Posterior cingulate gyrus (tissue), 11 donors: ENCODE measurements at places on chromosomes 1 and 21.

GRCh38 chr1:94248956-94249688 lies 11.7 kb upstream of the ARHGAP29 start:
- no peak for DNase-seq

- DNase-seq, result no peak
These were observed 11.4 kb downstream of the DESI2 start for GRCh38 chr1:244664353-244664752.

DNA sequence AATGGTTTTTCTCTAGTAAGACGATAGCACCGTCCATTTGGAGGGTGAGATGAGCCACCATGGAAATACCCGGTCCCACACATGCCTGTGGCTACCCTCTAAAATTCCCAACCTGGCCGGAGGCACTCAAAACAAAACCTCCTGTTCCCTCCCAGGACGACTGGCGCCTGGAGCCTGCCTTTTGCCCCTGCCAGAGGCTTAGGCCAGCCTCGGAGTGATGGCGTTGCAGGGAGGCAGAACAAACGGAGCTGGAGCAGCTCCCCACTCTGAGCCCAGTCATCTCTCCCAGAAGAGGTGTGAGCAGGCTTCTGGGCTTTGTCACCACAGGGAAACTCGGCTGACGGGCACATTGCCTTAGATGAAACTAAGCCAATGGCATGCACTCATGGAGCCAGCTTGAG lies 213.7 kb upstream of the HOOK1 start:
- peak; percentile 10 for DNase-seq

DNA sequence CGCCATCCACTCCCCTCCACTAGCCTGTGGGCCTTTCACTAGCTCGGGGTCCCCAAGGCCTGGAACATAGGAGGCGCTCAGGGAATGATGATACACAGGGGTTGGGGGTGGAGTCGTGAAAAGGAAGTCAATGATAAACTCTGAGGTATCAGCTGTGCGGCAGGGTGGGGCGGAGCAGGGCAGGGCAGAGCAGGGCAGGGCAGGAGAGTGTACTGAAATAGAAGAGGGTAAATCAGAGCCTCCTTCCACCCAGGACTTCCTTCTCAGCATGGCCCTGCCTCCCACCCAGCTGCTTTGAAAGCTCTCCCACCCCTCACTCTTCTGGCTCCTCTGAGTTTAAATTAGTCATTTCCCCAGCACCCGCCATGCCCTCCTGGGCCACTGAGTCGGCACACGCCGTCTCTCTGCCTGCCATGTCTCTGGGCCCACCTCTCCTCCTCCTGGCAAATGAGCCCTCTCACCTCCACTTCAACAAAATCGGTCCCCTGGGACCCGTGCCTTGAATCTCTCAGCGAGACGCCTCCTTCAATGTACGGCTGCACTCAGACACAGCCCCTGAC lies 16.9 kb downstream of the CAPZB start:
- DNase-seq, result no peak

GRCh38 chr1:70906800-70907199 lies 140.8 kb downstream of the PTGER3 start:
- DNase-seq, result no peak

GRCh38 chr1:6918186-6918924 lies 133.1 kb downstream of the CAMTA1 start:
- DNase-seq, result no peak

DNA sequence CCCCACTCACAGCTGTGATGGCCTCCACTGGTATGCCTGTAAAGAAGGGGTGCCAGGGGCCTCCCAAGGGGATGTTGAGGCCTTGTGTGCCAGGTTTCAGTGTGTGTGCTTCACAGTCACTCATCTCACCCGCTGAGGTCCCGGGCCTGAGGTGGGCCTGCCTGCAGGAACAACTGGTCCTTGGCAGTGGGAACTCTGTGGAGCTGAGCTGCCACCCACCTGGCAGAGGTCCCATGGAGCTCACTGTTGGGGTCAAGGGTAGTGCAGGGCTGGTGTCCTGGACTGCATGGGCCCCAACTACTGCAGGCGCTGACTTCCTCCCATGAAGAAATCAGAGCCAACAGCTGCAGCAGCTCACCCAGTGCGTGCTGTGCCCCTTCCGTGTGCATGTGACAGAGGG lies 17.3 kb upstream of the ZNF678 start:
- peak; percentile 54 for DNase-seq

DNA sequence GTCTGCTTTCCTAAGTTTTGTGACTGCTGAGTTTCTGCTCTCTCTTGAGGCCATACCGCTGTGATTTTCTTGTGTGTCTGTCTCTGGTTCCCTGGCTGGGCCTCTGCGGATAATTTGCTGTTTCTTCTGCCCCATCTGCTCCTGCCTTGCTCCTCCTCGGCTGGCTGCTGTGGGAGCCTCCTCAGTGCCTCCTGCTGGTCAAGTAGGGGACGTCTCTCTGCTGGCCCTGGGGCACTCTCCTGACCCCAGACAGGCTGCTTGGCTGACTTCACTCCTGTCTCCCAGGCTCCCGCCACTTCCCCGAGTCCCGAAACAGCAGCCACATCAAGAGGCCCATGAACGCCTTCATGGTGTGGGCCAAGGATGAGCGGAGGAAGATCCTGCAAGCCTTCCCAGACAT lies 28.5 kb downstream of the ETNK2 start:
- DNase-seq, result no peak

GRCh38 chr1:109714661-109715372 lies 2.8 kb downstream of the GSTM5 start:
- DNase-seq, result no peak

- no peak for DNase-seq
These were observed 24.9 kb downstream of the UBE2U start for GRCh38 chr1:64228167-64228957.

GRCh38 chr1:92442351-92442750 lies 44.4 kb downstream of the GFI1 start:
- no peak for DNase-seq

DNA sequence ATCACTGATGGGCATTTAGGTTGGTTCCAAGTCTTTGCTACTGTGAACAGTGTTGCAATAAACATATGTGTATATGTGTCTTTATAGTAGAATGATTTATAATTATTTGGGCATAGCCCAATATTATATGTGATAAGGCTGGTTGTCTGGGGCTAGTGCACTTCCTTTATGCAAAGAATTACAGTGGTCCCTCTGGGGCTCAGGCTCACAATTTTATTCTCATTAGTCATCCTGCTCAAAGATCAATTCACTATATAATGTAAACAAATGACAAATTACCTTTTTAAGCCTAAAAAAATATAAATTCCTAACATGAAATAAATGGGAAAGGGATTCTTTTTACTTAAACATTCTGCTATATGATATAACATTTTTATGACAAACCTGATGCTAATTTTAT lies 5.0 kb downstream of the PLPPR4 start:
- no peak for DNase-seq

GRCh38 chr1:17045634-17046333 lies 8.0 kb downstream of the SDHB start:
- no peak for DNase-seq

GRCh38 chr1:23613191-23614031 lies 54.1 kb upstream of the ID3 start:
- no peak for DNase-seq

- DNase-seq, result no peak
These were observed 89.9 kb downstream of the FOXD2 start for GRCh38 chr1:47527653-47528272.

- DNase-seq, result no peak
These were observed 189.0 kb upstream of the FGGY start for GRCh38 chr1:59107916-59108315.

GRCh38 chr1:29642519-29642918 lies 406.2 kb downstream of the PTPRU start:
- DNase-seq, result no peak

- no peak for DNase-seq
These were observed 1.1 kb upstream of the ANKRD35 start for GRCh38 chr1:145886816-145887215.

DNA sequence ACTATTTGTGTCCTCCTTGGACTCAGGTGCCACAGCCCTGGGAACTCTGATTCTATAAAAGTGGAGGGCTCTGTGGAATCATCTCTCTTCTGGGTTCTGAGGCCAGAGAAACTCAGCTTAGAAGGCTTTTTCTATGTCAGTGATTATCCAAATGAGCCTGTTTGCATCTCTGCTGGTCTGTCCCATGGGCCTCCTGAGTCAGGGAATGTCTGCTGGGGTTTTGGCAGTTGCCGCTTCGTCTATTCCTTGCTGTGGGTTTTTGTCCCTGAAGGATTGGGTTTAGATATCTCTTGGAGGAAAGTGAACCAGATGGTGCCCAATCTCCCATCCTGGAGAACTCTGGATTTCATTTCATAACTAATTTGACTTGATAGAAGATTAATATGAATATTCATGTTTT lies 297.6 kb downstream of the HHAT start:
- DNase-seq, result no peak

GRCh38 chr1:12052008-12052573 lies 11.0 kb upstream of the TNFRSF8 start:
- DNase-seq, result peak; percentile 17

- DNase-seq, result no peak
These were observed 2247.0 kb downstream of the NCAM2 start for GRCh38 chr21:23245255-23245654.

DNA sequence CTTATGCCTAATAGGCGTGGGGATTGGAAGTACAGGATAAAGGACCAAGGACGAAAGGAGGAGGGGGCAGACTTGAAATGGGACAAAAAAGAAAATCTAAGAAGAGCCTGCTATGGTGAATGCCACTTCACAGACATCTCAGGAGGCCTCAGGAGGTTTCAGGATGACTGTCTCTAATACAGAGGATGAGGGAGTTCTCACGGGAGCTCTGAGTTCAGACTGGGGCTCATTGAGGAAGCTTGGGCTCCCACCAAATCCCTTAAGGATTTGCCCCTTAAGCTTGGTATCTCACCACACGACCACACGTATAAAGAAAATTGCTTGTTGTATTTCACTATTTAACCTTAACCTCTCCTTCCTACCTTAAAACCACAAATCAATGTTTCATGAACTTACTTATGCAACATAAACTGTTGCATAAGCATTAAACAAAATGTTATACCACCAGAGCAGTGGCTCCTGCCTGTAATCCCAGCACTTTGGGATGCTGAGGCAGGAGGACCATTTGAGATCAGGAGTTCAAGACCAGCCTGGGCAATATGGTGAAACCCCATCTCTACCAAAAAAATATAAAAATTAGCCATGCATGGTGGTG lies 12.4 kb downstream of the SLC30A1 start:
- DNase-seq, result no peak

GRCh38 chr1:32178380-32179192 lies 889 bp upstream of the TXLNA start:
- no peak for DNase-seq

DNA sequence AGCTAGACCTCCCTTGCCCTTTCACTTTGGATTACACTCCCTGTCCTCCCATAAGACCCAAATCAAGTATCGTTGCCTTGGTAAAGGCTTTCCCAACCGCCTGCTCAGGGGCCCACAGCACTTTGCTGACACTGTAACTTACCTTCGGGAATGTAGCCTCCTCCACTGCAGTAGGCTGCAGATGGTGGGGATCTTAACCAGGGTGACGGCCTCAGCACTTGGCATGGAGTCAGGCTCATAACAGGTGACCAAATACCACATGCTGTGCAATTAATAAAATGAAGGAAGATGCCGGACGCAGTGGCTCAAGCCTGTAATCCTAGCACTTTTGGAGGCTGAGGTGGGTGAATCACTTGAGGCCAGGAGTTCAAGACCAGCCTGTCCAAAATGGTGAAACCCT lies 88.7 kb upstream of the IRF2BP2 start:
- DNase-seq, result no peak

DNA sequence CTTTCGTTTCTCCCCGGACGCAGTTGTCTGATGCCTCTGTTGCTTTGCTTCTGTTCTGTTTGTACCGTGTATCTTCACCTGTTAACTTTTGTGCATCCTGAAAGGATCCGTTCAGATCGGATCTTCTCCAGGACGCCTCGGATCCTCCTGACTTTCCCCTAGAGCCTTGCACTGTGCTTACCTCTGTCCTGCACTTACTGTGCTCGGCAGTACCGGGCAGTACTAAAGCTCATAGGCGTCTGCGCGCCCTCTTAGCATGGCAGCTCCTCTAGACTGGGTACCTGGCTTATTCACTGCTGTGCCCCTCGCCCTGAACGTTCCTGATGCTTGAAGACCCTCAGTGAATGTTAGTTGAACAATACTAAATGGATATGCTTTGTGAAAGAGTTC lies 934 bp downstream of the SCP2 start:
- DNase-seq, result no peak

- DNase-seq, result no peak
These were observed 52.9 kb downstream of the KCNC4 start for GRCh38 chr1:110262846-110263631.

- no peak for DNase-seq
These were observed 6.0 kb downstream of the IFNAR1 start for GRCh38 chr21:33330726-33331125.

- no peak for DNase-seq
These were observed 217.0 kb downstream of the DNAH14 start for GRCh38 chr1:225146478-225146877.

DNA sequence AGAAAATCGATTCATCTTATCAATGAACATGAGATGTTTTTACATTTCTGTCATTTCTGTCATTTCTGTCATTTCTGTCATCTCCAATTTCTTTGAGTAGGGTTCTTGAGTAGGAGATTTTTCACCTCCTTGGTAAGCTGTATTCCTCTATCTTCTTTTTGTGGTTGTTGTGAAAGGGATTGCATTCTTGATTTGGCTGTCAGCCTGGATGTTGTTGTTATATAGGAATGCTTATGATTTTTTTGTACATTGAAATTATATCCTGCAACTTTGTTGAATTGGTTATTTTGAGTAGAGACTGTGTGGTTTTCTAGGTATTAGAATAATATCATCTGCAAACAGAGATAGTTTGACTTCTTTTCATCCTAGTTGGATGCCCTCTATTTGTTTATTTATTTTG lies 1233.7 kb downstream of the PLA2G4A start:
- DNase-seq, result no peak

GRCh38 chr1:23872421-23872820 lies 4.3 kb upstream of the FUCA1 start:
- DNase-seq, result no peak

GRCh38 chr1:233607252-233608119 lies 6.4 kb upstream of the KCNK1 start:
- no peak for DNase-seq
